ENCODE measurements at places on chromosomes 7 and 10. TPM values are rescaled to one million over a fixed set of nuclear protein-coding genes. Genes with fewer than 3 reads are reported as not detected.
A peak's percentile ranks its signal among the peaks of the same experiment; 100 is the strongest.

DNA sequence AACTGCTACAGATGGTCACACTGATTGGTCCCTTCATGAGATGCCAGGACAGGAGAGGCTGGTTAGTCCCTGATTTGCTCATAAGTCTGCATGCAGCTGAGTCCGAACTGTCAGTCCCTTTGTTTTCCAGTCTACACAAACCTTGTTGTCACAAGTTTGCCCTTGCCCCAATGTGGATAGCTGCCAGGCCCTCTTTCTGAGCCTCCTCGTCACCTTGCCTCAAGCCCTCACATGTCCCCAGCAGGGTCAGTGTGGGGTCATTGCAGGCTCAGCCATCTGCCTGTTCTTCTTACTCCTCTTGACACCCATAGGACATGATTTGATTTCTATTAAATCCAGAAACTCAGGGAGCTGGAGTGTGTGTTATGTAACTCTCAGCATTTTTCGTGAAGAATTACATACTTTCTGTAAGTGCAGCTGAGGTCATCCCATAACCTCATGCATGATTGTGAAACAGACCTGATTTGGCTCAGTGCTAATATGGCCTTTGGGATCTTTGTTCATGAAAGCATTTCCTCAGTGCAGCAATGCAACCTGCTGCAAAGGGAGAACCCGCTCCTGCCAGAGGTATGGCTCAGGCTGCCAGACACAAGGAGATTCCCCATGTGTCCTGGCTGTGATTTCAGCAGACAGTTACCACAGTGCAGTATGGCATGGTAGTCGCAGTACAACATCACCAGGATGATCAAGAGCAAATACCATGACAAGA lies 70.0 kb upstream of the ZMIZ2 start:
- no peaks in the 10 kb centered on the region for H3K4me1 ChIP-seq
- H3K4me3 ChIP-seq = no peak overlapping the region
- DNase-seq = no peak
- H3K27ac ChIP-seq = peak overlapping the region; percentile 43

GRCh38 chr10:112525200-112525599 lies 78.2 kb downstream of the VTI1A start:
- DNase-seq = no peak
- H3K4me3 ChIP-seq = no peak overlapping the region
- H3K4me1 ChIP-seq = peaks cover 5% of the 10 kb centered on the region
- no peak overlapping the region for H3K27ac ChIP-seq
- no peaks in the 10 kb centered on the region for H3K27me3 ChIP-seq

DNA sequence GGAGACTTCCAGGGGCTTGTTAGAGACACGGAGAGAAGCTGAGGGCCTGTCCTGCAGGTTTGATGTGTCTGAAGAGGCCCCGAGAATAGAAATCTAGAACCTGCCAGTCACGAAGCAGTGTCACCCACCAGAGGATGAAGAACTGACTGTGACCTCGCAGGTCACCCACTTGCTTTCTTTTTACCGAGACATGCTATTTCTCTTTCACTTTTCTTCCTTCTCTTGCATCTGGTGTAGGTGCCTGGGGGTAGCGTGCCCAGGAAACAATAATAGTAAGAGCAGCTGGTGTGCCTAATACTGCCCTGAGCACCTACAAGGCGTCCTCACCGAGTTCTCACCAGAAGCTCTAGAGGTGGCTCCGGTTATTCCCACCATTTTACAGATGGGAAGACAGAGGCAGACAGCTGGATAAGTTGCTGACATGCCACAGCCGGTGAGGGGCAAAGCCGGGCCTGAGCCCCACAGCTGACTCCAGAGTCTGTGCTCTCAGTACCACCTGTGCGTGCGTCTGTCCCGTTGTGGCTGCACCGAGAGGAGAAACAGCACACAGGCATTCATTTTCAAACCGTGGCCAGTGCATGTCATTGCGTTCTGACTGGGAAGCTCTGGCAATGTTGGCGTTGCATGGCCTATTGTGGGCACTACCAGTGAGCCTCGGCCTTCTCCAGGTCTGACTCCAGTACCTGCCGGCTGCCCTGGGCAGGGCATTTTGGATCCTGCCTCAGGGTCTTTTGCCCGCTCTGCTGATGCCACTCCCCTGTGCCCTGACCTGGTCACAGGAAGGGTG lies 7.8 kb downstream of the CHST3 start:
- H3K4me3 ChIP-seq = no peak overlapping the region
- DNase-seq = no peak
- no peaks in the 10 kb centered on the region for H3K27me3 ChIP-seq
- H3K27ac ChIP-seq = peak overlapping the region; percentile 24
- peaks cover 50% of the 10 kb centered on the region for H3K4me1 ChIP-seq
- no peaks in the 10 kb centered on the region for H3K36me3 ChIP-seq

GRCh38 chr10:103890194-103890658 lies 27.8 kb downstream of the STN1 start:
- H3K27ac ChIP-seq = peak overlapping the region; percentile 1
- H3K36me3 ChIP-seq = peaks cover 6% of the 10 kb centered on the region
- H3K4me3 ChIP-seq = no peak overlapping the region
- no peak for DNase-seq
- no peaks in the 10 kb centered on the region for H3K27me3 ChIP-seq
- H3K4me1 ChIP-seq = peaks cover 22% of the 10 kb centered on the region

- no peak for DNase-seq
- H3K4me1 ChIP-seq = peaks cover 22% of the 10 kb centered on the region
- no peak overlapping the region for H3K4me3 ChIP-seq
- no peak overlapping the region for H3K27ac ChIP-seq
- H3K36me3 ChIP-seq = no peaks in the 10 kb centered on the region
These were observed 249.7 kb upstream of the IGFBP3 start for GRCh38 chr7:46170792-46171191.

- peaks cover 2% of the 10 kb centered on the region for H3K4me1 ChIP-seq
- no peaks in the 10 kb centered on the region for H3K27me3 ChIP-seq
- H3K4me3 ChIP-seq = no peak overlapping the region
- H3K36me3 ChIP-seq = peaks cover 1% of the 10 kb centered on the region
- H3K27ac ChIP-seq = no peak overlapping the region
These were observed 48.4 kb upstream of the SEMA3C start for GRCh38 chr7:80967071-80967916.

- peaks cover 4% of the 10 kb centered on the region for H3K36me3 ChIP-seq
- H3K4me3 ChIP-seq = no peak overlapping the region
- no peaks in the 10 kb centered on the region for H3K27me3 ChIP-seq
- no peak for DNase-seq
These were observed 886.4 kb downstream of the DNAJB9 start for GRCh38 chr7:109456116-109456515.

- no peak for DNase-seq
- H3K27ac ChIP-seq = no peak overlapping the region
- no peak overlapping the region for H3K4me3 ChIP-seq
These were observed 74.8 kb downstream of the MDH2 start for GRCh38 chr7:76122516-76123239.

GRCh38 chr10:55631071-55631654 lies 729.9 kb downstream of the ZWINT start:
- peak overlapping the region; percentile 89 for H3K4me3 ChIP-seq
- peaks cover 17% of the 10 kb centered on the region for H3K4me1 ChIP-seq
- peaks cover 18% of the 10 kb centered on the region for H3K27me3 ChIP-seq
- DNase-seq = peak; percentile 88
- peak overlapping the region; percentile 85 for H3K27ac ChIP-seq

DNA sequence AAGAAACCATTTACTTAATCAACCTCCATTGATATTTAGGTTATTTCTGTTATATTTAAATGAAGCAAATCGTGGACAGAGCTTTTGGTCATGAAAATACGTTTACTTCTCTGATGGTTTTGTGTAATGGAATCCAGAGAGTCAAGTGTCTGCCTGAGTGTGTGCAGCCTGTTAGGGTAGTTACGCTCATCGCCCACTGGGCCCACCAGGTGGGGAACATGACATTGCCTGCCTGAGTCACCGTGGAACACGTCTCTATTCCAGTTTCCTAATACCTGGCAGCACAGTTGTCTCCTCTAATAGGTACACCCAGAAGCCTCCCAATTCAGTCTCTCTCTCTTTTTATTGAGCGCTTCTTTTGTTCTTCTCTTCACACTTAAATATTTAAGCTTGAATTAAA lies 91.0 kb downstream of the ADCY1 start:
- no peak overlapping the region for H3K27ac ChIP-seq
- H3K27me3 ChIP-seq = peaks cover 9% of the 10 kb centered on the region
- no peaks in the 10 kb centered on the region for H3K36me3 ChIP-seq
- no peaks in the 10 kb centered on the region for H3K4me1 ChIP-seq

- H3K27ac ChIP-seq = no peak overlapping the region
- H3K4me1 ChIP-seq = peaks cover 26% of the 10 kb centered on the region
- DNase-seq = no peak
- no peak overlapping the region for H3K4me3 ChIP-seq
- H3K27me3 ChIP-seq = no peaks in the 10 kb centered on the region
These were observed 171.1 kb downstream of the TCF7L2 start for GRCh38 chr10:113121153-113121552.

DNA sequence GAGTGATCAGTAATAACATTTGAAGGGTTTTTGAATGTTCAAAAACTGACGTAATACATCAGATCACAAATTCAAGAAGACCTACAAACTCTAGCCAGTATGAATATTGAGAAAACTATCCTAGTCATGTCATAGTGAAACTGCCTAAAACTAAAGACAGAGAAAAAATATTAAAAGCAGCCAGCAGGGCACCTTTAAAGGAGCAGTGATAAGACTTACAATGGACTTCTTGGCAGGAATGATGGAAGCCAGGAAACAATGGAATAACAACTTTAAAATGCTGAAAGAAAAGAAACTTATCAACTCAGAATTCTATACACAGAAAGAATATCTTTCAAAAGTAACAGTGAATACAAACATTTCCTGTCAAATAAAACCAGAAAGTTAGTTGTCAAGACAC lies 78.3 kb upstream of the CTBP2 start:
- no peaks in the 10 kb centered on the region for H3K4me1 ChIP-seq
- H3K4me3 ChIP-seq = no peak overlapping the region
- peaks cover 7% of the 10 kb centered on the region for H3K36me3 ChIP-seq
- peaks cover 2% of the 10 kb centered on the region for H3K27me3 ChIP-seq

GRCh38 chr7:38303866-38304265 lies 30.4 kb upstream of the TARP start:
- H3K27me3 ChIP-seq = peaks cover 9% of the 10 kb centered on the region
- no peaks in the 10 kb centered on the region for H3K36me3 ChIP-seq
- H3K4me3 ChIP-seq = no peak overlapping the region

DNA sequence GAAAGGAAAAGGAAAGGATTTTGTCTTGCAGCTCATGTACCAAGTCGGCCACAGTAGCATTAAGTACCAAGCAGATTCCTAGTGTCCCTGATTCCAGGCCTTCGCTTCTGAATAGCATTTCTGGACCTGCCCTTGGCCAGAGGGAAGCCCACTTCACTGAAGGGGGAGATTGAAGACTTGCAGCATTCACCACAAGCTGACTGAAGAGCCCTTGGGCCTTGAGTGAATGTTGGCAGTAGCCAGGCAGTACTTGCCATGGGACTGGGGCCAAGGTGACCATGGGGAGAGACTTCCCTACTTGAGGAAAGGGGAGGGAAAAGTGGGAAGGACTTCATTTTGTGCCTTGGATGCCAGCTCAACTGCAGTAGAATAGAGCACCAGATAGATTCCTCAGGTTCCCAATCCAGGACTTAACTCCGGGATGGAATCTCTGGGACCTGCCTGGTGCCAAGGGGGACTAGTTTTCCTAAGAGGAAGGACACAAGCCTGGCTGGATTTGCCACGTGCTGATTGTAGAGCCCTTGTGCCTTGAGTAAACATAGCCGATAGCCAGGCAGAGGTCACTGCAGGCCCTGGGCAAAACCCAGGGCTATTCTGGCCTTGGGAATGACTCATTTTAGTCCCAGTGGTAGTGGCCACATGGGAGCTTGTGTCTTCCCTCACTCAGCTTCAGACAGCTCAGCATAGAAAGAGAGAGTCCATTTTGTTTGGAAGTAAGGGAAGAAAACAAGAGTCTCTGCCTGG lies 141.7 kb upstream of the KCND2 start:
- H3K27me3 ChIP-seq = no peaks in the 10 kb centered on the region
- no peaks in the 10 kb centered on the region for H3K36me3 ChIP-seq
- H3K4me1 ChIP-seq = no peaks in the 10 kb centered on the region
- no peak for DNase-seq

DNA sequence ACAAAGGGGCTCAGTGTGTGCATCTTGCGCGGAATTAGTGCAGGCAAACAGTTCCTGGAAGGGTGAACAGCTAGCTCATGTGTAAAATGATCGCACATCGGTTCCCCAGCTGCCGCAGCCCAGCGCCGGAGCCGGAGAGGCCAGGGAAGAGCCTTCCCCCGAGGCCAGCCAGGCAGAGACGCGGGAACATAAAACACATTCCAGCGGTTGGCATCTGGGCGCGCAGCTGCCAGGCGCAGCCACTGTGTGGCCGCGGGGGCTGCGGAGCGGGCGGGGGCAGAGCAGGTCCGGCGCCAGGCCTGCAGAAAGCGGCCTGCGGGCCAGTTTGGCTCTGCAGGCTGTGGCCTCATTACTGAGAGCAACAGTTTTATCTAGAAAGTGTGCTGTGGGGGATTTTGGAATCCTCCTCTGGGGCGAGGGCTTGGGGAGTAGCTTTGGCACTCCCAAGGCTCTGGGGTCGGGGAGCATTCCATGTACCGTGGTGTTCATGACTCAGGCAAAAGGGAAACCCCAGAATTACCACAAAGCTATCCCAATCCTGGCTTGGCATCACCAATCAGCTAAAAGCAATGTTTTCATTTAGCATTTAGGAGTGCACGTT lies 74.3 kb downstream of the SAMD9 start:
- peaks cover 26% of the 10 kb centered on the region for H3K4me1 ChIP-seq
- DNase-seq = peak; percentile 47
- peaks cover 2% of the 10 kb centered on the region for H3K36me3 ChIP-seq
- H3K27me3 ChIP-seq = no peaks in the 10 kb centered on the region

GRCh38 chr7:22549667-22550513 lies 49.9 kb upstream of the STEAP1B start:
- H3K27ac ChIP-seq = no peak overlapping the region
- H3K27me3 ChIP-seq = peaks cover 46% of the 10 kb centered on the region
- peaks cover 22% of the 10 kb centered on the region for H3K4me1 ChIP-seq
- no peaks in the 10 kb centered on the region for H3K36me3 ChIP-seq
- H3K4me3 ChIP-seq = peak overlapping the region; percentile 78

DNA sequence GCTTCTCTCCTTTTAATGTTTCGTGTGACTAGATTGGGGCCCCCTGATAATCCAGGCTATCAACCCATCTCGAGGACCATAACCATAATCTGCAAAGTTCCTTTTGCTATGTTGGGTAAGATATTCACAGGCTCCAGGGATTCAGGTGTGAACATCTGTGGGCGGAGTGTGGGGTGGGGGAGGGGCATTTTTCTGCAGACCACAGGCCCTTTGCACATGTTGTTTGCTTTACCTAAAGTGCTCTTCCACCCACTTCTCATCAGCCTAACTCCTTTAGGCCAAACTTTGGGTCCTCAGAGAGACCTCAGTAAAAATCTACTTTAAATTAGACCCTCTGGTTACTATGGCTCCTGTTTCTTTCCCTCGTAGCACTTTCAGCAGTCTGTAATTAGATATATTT lies 284.4 kb downstream of the WDR11 start:
- H3K27ac ChIP-seq = no peak overlapping the region
- H3K4me1 ChIP-seq = peaks cover 22% of the 10 kb centered on the region
- no peak for DNase-seq
- no peak overlapping the region for H3K4me3 ChIP-seq
- H3K36me3 ChIP-seq = no peaks in the 10 kb centered on the region

STAG3 gene
- 1.4 TPM for total RNA-seq

ZCWPW1 gene
- 3.4 TPM for total RNA-seq

LRRN3 gene
- total RNA-seq = 9.4 TPM

WASL gene
- 35.0 TPM for total RNA-seq

HPSE2 gene
- 2.5 TPM for total RNA-seq

TMEM236 gene
- total RNA-seq = 0.04 TPM

FOXI2 gene
- not detected for total RNA-seq
